Cortex of kidney (tissue), 1 donor: ENCODE measurements at places on chromosomes 2 and 18.

GRCh38 chr2:196725882-196726281 is 73.6 kb downstream of the GTF3C3 start:
- no peak for DNase-seq

GRCh38 chr2:240996161-240996833 is 2.1 kb upstream of the SNED1 start:
- DNase-seq = no peak

GRCh38 chr2:96502891-96503636 is 2.1 kb downstream of the NEURL3 start:
- no peak for DNase-seq

DNA sequence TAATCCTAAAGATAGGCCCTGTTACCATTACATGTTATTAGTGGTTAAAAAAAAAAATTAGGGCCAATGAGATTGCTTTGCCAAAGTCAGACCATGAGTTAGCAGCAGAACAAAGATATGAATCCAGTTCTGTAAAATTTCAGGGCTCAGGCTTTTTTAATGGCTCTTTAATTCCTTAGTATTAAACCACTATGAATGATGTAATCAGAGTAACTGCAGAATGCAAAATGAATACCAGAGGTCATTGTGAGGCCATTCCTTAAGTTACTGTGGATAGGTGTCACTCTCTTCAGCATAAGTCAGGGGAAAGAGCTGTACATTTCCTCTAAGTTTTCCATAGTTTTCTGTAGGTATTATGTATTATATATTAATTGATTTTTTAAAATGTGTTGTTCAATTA is 42.2 kb upstream of the TBR1 start:
- DNase-seq = no peak

GRCh38 chr2:33033606-33034081 is 86.9 kb downstream of the LTBP1 start:
- no peak for DNase-seq

- no peak for DNase-seq
Observed at GRCh38 chr2:178268435-178268834, 74.1 kb downstream of the OSBPL6 start.
